CD4-positive, CD25-positive, alpha-beta regulatory T cell (primary cell): ENCODE measurements at places on chromosomes 3 and 15. TPM values are rescaled to one million over a fixed set of nuclear protein-coding genes. Genes with fewer than 3 reads are reported as not detected.

GHSR gene
- not detected for total RNA-seq

GRCh38 chr15:51108933-51109550 is 14.3 kb upstream of the TNFAIP8L3 start:
- DNase-seq = no peak
- no peak overlapping the region for H3K27ac ChIP-seq
- no peaks in the 10 kb centered on the region for H3K4me1 ChIP-seq
- no peaks in the 10 kb centered on the region for H3K36me3 ChIP-seq
- peaks cover under 1% of the 10 kb centered on the region for H3K27me3 ChIP-seq

DNA sequence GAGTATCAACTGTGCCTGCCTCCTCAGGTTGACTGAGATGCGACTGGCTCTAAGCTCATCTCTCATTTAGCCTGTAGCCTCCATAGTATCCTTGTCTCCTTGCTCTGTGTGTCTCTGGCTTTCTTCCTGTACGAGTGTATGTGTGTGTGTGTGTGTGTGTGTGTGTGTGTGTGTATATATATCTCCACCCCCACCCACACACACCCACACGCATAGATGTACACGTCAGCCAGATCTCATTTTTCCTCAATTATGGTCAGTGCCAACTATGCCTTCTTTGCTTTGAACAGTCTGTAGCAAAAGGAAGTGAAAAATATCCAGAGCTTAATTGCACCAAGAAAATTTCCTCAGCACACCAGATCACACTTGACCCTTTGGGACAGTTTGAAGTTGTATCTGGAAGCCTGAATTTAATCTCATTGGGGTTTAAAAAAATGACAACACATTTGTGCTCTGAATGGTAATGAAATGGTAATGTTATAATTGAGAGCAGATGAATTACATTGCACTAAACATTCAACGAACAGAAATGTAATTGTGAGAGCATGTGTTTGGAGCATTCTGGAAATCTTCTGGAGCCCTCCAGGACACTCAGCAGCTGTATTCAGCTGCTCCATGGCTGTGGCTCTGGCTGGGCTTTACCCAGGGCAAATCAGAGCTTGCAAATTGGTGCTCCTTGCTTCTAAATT is 63.6 kb downstream of the RYR3 start:
- no peak overlapping the region for H3K27ac ChIP-seq
- no peak overlapping the region for H3K4me3 ChIP-seq
- no peak for DNase-seq
- H3K27me3 ChIP-seq = no peaks in the 10 kb centered on the region
- no peaks in the 10 kb centered on the region for H3K4me1 ChIP-seq

- DNase-seq = no peak
- no peaks in the 10 kb centered on the region for H3K36me3 ChIP-seq
- no peaks in the 10 kb centered on the region for H3K4me1 ChIP-seq
- no peak overlapping the region for H3K27ac ChIP-seq
Observed at GRCh38 chr3:148512648-148513047, 185.1 kb upstream of the AGTR1 start.

DNA sequence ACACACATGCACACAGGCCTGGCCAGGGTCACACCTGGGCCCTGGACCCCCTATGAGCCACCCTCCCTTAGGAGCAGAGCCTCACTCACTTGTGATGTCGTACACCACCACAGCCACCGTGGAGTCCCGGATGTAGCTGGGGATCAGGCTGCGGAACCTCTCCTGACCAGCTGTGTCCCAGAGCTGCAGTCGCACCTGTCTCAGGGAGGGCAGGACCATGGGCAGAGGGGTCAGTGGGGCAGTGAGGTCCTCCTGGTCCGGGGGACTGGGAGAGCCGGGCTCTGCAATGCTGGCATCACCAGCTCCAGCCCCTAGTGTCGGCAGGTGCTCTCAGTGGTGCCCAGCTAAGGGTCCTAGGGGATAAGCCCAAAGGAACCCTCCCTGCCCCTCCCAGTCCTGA is 35.6 kb downstream of the SRPRB start:
- H3K36me3 ChIP-seq = no peaks in the 10 kb centered on the region
- no peaks in the 10 kb centered on the region for H3K4me1 ChIP-seq
- DNase-seq = no peak
- no peak overlapping the region for H3K27ac ChIP-seq
- no peaks in the 10 kb centered on the region for H3K27me3 ChIP-seq
- H3K4me3 ChIP-seq = no peak overlapping the region
